ENCODE measurements at places on chromosomes 2 and 18.

DNA sequence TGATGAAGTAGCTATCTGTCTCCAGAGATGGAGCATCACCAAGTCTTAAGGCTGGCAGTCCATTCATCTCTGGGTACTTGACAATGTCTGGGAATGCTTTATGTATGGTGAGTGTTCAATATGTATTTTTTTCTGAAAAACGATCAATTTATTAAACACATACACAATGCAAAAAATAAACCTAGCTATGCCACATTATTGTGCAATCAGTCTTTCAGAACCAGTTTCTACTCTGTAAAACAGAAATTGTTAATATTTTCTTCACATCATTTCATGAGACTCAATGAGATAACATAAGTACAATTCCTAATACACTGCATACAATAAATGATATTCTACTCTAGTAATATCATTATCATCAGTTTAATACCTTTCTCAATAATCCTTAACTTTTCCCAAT is 122.5 kb downstream of the PIGN start:
- no peak for DNase-seq

- DNase-seq, result no peak
Observed at GRCh38 chr2:31354837-31355236, 59.7 kb downstream of the XDH start.

DNA sequence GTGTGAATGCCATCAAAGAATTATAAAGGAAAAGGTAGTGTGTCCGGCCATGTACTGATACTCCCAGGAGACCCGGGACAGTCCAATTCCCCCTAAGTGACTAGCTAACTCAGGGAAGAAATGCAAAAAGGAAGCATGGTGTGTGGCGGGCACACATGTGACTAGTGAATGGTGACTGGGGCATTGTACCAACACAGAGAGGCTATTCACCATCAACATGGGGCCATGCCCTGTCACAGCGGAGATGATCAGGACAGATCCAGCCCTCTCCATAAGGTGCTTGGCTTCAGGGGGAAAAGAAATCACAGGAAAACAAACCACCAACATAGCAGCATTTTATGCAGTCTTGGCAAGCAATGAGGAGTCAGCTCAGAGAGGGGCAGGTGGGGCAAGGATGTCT is 34.3 kb downstream of the FAM168B start:
- DNase-seq, result no peak

GRCh38 chr2:75186821-75187220 is 12.5 kb downstream of the TACR1 start:
- no peak for DNase-seq

- DNase-seq, result no peak
Observed at GRCh38 chr2:54274781-54275242, 18.8 kb upstream of the TSPYL6 start.

- DNase-seq, result no peak
Observed at GRCh38 chr18:39318008-39318407, 1752.4 kb upstream of the CELF4 start.

- DNase-seq, result no peak
Observed at GRCh38 chr2:238120463-238121298, 17.8 kb upstream of the KLHL30 start.

DNA sequence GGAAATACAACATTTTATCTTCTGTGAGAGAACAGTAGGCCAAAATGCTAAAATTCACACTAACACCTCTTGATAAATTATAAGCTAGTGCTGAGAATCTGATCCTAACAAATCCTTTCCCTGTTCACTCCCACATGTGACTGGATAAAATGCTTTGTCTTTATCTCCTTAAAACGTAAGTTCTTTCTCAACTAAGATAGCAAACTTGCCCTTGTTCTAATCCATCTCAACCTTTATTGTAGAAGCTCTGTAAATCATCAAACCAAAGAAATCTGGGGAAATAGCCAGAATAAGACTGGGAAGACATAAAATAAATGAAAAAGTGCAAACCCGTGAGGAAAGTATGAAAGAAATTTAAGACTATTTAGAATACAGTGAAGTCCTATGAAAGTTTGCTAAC is 1058.4 kb upstream of the ACVR2A start:
- no peak for DNase-seq

DNA sequence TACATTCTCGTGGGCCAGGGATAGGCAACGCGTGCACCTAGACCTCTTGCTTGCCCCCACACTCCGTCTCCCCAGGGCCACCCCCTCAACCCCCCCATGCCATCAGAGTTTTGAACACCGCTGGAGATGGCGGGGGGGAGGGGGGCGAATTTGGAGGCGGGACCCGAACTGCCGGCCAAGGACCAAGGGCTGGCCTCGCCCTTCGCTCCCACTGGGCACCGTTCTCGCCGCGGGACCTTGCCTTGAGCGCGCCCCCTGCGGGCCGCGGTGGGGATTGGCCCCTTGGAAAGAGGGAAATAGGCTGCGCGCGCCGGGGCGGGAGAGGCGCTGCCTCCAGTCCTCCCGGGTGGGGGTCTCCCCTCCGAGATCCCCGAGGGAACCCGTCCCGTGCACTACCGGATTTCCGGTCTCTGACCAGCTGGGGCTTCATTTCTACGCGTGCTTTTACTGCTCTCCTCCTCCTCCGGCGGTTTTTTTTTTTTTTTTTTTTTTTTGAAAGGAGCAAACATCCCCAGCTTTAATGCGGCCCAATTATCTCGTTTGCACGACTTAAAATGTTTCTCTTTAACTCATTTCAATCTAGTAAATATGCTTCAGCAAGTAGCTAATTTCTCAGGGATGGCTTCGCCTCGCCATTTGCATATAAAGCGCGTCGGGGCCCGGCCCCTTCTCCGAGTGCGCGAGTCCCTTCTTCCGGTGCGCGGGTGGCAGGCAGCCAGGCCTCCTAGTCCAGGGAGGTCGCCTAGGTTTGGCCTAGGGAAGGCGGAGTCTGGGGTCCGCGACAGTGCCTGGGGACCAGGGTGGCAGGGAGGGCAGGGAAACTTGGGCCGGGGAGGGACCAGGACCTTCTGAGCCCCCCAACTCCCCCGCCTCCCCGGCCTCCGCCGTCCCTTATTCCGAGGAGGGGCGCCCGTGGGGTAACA is 10.0 kb upstream of the GBX2 start:
- no peak for DNase-seq
